Upper lobe of right lung (tissue), 1 donor: ENCODE measurements at places on chromosomes 5 and 9. TPM values are rescaled to one million over a fixed set of nuclear protein-coding genes. Genes with fewer than 3 reads are reported as not detected.

- peak overlapping the region; percentile 25 for H3K4me3 ChIP-seq
- no peak for DNase-seq
- H3K27ac ChIP-seq: peak overlapping the region; percentile 82
- H3K36me3 ChIP-seq: peaks cover 8% of the 10 kb centered on the region
Measured at GRCh38 chr5:132464156-132464939, 26.2 kb downstream of the IRF1 start.

- H3K27ac ChIP-seq: no peak overlapping the region
- no peaks in the 10 kb centered on the region for H3K4me1 ChIP-seq
- DNase-seq: no peak
- no peak overlapping the region for H3K4me3 ChIP-seq
- no peaks in the 10 kb centered on the region for H3K36me3 ChIP-seq
Measured at GRCh38 chr5:10475931-10476676, 34.4 kb downstream of the ROPN1L start.

- no peaks in the 10 kb centered on the region for H3K4me1 ChIP-seq
- H3K27ac ChIP-seq: no peak overlapping the region
- no peaks in the 10 kb centered on the region for H3K27me3 ChIP-seq
- H3K36me3 ChIP-seq: no peaks in the 10 kb centered on the region
- no peak for DNase-seq
Measured at GRCh38 chr5:139228201-139228803, 30.1 kb upstream of the SIL1 start.

DNA sequence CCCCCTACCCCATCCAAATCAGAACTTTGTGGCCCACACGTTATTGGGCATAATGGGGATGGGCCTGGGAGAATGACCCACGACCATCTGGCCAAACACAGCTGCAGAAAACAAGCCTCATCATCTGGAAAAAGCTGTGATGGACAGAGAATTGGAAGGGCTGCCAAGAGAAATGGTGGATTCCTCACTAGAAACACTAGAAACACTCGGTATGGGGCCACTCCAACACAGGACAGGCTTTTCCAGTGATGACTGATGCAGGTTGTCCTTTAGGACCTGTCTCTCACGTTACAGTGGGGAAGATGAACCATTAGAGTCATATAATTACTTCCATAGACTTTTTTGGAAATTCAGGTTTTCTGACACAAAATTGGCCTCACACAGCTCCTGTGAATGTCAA lies 172.4 kb upstream of the TARS1 start:
- no peak overlapping the region for H3K27ac ChIP-seq
- no peak for DNase-seq
- H3K36me3 ChIP-seq: no peaks in the 10 kb centered on the region
- H3K4me3 ChIP-seq: no peak overlapping the region
- no peaks in the 10 kb centered on the region for H3K27me3 ChIP-seq
- no peaks in the 10 kb centered on the region for H3K4me1 ChIP-seq

SPATA9 gene
- not detected for total RNA-seq

DNA sequence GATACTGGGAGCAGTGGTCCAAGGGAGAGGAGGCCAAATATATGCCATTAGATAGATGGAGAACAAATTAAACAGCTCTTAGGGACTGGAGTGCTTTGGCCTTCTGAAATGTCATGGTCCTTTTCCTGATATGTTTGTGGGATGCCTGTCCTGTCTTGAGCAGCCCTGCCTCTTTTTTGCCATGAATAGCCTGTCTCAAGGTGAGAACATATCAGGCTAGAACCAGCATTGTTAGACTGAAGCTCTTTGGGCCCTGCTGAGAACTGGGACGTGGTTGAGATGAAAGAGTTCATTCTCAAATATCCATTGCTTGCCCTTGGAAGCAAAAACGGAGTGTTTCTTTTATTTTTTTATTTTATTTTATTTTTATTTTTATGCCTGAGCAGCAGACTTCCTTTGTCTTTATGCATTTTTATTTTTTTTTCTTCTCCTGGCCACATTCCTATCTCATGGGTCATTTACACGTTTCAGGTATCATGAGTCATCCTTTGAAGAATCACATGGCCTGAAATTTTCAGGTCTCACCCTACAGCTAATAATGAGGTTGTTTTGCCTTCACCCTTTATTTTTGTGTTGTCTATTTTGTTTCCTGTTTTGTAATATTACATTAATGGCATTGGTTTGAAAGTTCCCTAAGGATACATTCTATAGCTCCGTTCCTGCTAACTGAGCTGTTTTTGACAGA lies 371.4 kb downstream of the PSAT1 start:
- DNase-seq: no peak
- H3K27ac ChIP-seq: no peak overlapping the region
- no peaks in the 10 kb centered on the region for H3K36me3 ChIP-seq
- no peaks in the 10 kb centered on the region for H3K4me1 ChIP-seq

DNA sequence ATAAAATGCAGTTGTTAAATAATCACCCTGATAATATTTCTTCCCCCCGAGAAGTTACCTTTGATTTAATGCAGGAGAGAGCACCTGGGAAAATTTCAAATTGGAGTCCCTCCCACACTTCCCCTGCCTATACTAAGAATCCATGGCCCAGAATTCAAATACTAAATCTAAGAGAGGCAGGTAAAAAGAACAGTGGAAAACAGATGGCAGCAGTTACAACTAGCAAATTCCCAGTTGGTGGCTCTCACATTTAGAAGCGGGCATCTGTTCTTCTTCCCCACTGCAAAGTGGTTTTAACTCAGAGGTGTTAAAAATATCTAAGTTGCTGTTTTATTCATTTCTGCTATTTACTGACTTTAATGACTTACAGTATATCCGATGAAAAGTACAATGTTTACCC lies 210.4 kb upstream of the ELAVL2 start:
- H3K4me3 ChIP-seq: no peak overlapping the region
- H3K27ac ChIP-seq: no peak overlapping the region
- H3K27me3 ChIP-seq: no peaks in the 10 kb centered on the region
- no peaks in the 10 kb centered on the region for H3K4me1 ChIP-seq

OR13C4 gene
- total RNA-seq: not detected

DNA sequence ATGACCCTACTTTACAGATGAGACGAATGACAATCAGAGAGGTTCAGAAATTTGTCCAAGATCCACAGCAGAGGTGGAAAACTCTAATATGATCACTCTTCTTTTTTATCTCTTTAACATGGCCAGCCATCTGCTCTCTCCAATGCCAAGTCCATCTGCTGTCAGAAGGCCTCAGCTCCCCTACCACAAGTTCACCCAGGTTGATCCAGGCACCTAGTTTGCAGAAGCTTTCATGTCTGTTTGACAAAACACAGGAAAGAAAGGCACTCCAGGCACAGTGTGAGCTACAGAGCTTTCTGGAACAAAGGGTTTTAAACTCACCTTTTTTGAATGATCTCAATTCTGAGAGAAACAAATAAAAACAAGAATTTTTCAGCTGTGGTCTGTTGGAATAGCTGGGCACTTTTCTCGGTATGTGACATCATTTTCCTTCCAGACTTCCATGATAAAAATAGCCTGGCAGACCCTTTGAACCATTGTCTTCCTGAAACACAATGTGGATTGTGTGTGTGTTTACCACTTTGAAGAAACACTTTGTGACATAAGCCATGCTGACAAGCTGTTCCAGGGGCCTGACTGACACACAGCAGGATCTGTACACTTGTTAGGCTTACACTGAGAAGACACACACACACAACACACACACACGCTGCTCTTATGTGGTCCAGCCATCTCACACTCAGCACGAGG lies 214.3 kb downstream of the AGTPBP1 start:
- peaks cover 6% of the 10 kb centered on the region for H3K27me3 ChIP-seq
- no peaks in the 10 kb centered on the region for H3K36me3 ChIP-seq
- DNase-seq: no peak
- no peak overlapping the region for H3K4me3 ChIP-seq

- H3K36me3 ChIP-seq: no peaks in the 10 kb centered on the region
- H3K4me3 ChIP-seq: no peak overlapping the region
- no peaks in the 10 kb centered on the region for H3K27me3 ChIP-seq
- H3K27ac ChIP-seq: no peak overlapping the region
- peaks cover 10% of the 10 kb centered on the region for H3K4me1 ChIP-seq
Measured at GRCh38 chr9:88781628-88782391, 209.5 kb upstream of the S1PR3 start.

GRCh38 chr5:2756211-2757152 lies 5.0 kb upstream of the IRX2 start:
- peak; percentile 90 for DNase-seq
- peak overlapping the region; percentile 88 for H3K27ac ChIP-seq
- no peaks in the 10 kb centered on the region for H3K36me3 ChIP-seq
- peak overlapping the region; percentile 42 for H3K4me3 ChIP-seq

DNA sequence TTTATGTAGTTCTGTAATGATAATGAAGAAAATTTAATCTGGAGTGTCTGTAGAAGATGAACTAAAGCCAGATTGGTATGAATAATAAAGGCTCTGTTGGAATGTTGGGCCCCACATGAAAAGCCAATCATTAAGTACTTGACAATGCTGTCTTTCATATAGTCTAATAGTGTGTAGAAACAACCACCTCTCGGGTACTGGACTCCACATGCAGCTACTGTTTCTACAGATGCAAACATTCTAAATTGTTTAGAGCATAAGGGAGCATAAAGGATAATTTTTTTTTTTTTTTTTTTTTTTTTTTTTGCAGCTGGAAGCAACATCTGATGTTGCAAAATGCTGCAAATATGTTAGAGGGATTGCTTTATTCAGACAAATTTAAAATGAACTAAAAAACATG lies 354.3 kb downstream of the KCTD16 start:
- H3K27me3 ChIP-seq: no peaks in the 10 kb centered on the region
- no peak overlapping the region for H3K27ac ChIP-seq
- no peak overlapping the region for H3K4me3 ChIP-seq
- no peaks in the 10 kb centered on the region for H3K4me1 ChIP-seq

- H3K27me3 ChIP-seq: no peaks in the 10 kb centered on the region
- no peak for DNase-seq
- H3K36me3 ChIP-seq: no peaks in the 10 kb centered on the region
- H3K4me3 ChIP-seq: no peak overlapping the region
- no peaks in the 10 kb centered on the region for H3K4me1 ChIP-seq
- no peak overlapping the region for H3K27ac ChIP-seq
Measured at GRCh38 chr5:120320626-120321025, 143.5 kb upstream of the PRR16 start.

DNA sequence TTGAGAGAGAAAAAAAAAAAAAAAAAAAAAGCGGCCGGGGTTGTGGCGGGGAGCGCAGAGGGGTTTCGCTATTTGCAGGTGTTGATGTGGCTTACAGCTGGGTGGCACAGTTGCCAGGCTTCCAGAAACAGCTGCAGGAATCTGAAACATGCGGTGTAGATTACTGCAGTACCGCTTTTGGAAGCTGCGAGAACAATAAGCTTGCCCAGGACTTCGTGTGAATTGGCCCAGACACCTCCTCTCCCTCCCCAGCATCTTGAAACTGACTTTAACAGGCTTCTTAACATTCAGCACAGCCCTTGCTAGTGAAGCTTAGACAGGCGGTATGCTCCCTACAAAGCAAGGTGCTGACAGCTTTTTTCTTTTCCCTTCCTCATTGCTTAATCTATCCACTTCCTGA lies 104.0 kb downstream of the ATP10B start:
- H3K27me3 ChIP-seq: no peaks in the 10 kb centered on the region
- no peaks in the 10 kb centered on the region for H3K4me1 ChIP-seq
- DNase-seq: no peak
- no peak overlapping the region for H3K4me3 ChIP-seq
- H3K27ac ChIP-seq: no peak overlapping the region

STK32A gene
- total RNA-seq: 10.2 TPM

DNA sequence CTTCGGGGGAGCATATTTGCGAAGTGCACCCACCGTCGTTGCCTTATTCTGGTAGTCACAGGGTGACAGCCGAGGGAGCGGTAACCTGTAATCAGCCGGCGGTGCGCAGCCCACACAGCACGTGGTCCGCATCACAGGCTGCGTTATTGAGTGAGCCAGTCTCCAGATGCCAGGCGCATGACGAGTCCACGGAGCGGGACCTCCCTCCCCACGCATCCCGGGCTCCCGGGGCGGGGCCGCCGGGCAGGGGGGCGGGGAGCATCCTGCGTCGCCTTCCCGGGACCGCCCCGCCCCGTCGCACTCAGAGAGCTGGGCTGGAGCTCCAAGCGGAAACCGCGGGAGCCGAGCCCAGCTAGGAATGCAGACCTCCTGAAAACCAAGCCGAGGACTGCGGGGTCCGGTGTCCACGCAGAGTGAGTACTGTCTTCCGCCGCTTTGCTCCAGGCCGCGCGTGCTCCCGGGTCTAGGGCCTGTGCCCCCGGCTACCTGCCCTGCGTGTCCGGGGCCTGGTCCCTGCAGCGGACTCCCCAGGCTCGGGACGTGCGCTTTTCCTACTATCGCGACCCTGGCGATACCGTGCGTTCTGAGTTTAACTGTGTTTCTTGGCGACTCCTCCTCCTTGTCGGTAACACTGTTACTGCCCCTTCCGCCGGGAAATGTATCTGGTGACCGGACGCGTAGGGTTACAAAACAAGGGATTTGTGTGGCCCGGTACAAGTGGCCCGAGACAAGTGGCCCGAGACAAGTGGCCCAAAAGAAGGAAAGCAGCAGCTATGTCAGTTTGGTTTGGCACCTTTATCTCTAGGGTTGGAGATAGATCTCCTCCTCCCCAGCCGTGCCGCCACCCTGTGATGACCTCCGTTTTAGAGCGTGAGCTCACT lies 40.6 kb downstream of the CAST start:
- peak overlapping the region; percentile 96 for H3K27ac ChIP-seq
- peak; percentile 98 for DNase-seq
- H3K27me3 ChIP-seq: no peaks in the 10 kb centered on the region
- peak overlapping the region; percentile 81 for H3K4me3 ChIP-seq

DNA sequence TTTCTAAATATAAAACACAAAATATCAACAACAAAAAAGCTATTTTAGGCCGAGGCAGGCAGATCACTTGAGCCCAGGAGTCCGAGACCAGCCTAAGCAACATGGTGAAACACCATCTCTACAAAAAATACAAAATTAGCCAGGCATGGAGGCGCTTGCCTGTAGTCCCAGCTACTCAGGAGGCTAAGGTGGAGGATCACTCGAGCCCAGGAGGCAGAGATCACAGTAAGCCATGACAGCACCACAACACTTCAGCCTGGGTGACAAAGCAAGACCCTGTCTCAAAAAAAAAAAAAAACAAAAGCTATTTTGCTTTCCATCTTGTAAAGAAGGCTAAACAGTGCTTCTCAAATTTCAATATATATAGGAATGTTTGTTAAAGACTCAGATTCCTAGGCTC lies 11.3 kb downstream of the C5orf15 start:
- DNase-seq: no peak
- H3K27me3 ChIP-seq: no peaks in the 10 kb centered on the region
- peaks cover 8% of the 10 kb centered on the region for H3K4me1 ChIP-seq
- H3K27ac ChIP-seq: no peak overlapping the region
- H3K4me3 ChIP-seq: no peak overlapping the region

- H3K27ac ChIP-seq: no peak overlapping the region
- DNase-seq: no peak
- H3K4me3 ChIP-seq: no peak overlapping the region
- H3K4me1 ChIP-seq: peaks cover 22% of the 10 kb centered on the region
- no peaks in the 10 kb centered on the region for H3K36me3 ChIP-seq
- H3K27me3 ChIP-seq: no peaks in the 10 kb centered on the region
Measured at GRCh38 chr9:125642311-125642710, 64.7 kb downstream of the MAPKAP1 start.

ZNF879 gene
- 6.7 TPM for total RNA-seq

- DNase-seq: no peak
- no peaks in the 10 kb centered on the region for H3K27me3 ChIP-seq
- H3K27ac ChIP-seq: peak overlapping the region; percentile 44
Measured at GRCh38 chr5:89397096-89397495, 514.1 kb upstream of the MEF2C start.
